ENCODE measurements at places on chromosomes 1 and 21.

- DNase-seq, result no peak
Observed at GRCh38 chr1:201518071-201518470, 11.1 kb upstream of the CSRP1 start.

DNA sequence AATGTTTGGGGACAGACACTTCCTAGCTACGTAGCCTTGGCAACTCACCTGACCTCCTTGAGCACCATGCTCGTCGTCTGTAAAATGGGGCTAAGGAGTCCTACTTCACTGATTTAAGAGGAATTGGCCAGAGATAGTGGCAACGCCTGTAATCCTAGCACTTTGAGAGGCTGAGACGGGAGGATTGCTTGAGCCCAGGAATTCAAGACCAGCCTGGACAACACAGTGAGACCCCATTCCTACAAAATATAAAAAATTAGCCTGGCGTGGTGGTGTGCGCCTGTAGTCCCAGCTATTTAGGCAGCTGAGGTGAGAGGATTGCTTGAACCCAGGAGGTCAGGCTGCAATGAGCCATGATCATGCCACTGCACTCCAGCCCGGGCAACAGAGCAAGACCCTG lies 4.5 kb downstream of the SYTL1 start:
- DNase-seq, result no peak

DNA sequence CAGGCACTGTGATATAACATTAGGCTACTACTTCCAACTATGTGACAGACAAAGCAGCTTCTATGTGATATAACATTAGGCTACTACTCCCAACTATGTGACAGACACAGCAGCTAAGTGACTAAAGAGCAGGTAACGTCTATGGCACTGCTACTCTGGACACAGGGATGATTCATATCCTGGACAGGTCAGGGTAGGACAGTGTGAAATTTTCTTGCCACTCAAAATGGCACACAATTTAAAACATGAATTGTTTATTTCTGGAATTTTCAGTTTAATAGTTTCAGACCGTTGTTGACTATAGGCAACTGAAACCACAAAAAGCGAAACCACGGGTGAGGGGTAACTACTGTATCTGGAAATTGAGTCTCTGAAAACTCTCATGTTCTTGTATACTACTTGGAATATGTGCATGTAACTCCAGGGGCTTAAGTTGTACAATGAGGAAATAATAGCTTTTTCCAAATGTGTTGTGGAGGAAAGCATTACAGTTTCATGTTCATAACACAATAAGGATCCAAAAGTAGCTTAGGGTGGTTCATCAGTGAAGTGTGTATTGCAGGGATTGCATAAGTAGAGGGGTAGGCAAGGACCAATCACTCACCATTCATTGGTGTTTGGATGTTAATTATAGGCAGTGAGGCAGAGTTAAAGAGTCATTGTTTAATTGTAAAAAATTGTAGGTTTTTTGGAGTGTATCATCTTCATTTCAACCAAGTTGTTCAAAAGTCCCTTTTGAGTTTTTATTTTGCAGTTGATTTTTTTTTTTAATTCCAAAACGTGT lies 5.3 kb downstream of the DTL start:
- peak; percentile 59 for DNase-seq

- DNase-seq, result no peak
Observed at GRCh38 chr1:56229186-56229585, 350.2 kb downstream of the PLPP3 start.

DNA sequence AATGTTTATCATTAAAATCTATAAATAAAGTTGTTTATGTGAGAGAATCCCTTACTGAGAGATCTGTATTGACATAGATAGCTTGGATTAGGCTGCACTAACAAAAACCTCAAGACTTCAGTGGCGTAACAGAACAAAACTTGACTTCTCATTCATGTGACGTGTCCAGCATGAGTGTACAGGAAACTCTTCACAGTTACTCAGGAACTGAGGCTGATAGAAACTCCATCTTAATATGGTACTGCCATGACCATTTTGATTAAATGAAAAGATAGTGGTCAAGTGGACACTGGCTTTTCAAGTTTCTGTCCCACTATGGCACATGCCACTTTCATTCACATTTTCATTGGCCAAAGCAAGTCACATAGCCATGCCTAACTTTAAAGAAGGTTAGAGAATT lies 3.7 kb downstream of the ST3GAL3 start:
- DNase-seq, result peak; percentile 67

- peak; percentile 17 for DNase-seq
Observed at GRCh38 chr1:26190373-26190987, at the start of gene CATSPER4. TSS of gene CATSPER4 (plus strand) at chr1:26190602. CDS start at chr1:26190628, 26 bp downstream.

DNA sequence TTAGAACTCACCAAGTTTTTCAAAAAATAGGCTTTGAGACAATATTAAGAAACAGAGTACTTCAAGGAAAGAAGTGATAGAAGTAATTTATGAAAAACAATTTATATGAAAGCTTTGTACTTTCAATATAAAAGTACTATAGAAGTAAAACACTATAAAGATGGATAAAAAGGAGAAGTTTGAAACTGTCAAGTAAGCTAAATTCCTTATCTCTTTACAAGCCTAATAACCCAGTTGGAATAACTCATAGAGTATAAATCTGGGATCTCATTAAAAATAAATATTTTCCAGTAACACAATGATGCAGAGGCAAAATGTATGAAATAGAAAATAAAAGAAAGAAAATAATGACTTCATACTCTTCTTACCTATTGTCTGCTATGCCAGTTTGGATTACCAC lies 232.5 kb downstream of the PDE4B start:
- DNase-seq, result no peak

DNA sequence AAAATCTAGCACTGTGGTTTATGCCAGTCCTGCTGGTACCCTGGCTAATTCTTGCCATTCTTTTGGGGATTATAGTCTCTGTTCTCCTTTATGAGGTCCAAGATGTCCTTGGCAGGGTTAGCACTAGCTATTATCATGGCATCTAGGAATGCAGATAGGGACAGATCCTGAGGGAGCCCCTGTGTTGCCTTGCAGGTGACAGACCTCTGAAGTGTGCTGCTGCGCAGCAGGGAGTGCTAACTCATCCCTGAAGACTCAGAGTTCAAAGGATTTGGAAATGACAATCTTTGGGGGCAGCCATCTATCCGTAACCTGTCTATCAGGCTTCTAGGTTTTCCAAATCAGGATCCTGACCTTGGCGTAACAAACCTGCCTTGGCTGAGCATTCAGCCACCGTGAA lies 16.3 kb downstream of the ZFYVE9 start:
- DNase-seq, result no peak

- DNase-seq, result no peak
Observed at GRCh38 chr1:97947695-97948094, 26.9 kb upstream of the DPYD start.

- no peak for DNase-seq
Observed at GRCh38 chr1:33332357-33332789, 11.5 kb upstream of the A3GALT2 start.

DNA sequence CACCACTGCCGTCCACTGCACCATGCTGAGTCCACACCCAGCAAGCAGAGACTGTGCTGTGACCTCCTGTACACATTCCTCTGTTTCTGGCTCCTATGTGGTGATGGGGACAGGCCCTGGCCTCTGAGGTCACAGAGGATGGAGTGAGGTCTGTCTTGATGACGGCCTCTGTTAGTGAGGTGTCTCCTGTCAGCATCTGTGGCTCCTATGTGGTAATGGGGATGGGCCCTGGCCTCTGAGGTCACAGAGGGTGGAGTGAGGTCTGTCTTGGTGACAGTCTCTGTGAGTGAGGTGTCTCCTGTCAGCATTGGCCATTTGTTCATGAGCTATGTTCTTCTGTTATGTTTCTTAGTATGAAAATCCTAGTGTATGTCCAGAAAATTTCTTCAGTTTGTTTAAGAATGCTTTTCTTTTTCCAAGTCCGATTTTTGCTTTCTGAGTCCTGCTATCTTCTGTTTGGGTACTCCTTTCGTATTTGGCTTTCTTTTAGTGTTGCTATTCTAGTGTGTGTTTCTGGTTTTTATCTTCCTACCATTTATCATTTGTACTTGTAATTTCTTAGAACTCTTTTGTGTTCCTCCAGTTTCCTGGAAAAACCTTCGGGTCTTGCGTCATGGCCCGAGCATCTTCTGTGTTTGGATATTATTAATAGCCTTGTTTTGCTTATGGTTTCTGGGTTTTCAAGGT lies 13.4 kb downstream of the SNAP47 start:
- DNase-seq, result no peak

DNA sequence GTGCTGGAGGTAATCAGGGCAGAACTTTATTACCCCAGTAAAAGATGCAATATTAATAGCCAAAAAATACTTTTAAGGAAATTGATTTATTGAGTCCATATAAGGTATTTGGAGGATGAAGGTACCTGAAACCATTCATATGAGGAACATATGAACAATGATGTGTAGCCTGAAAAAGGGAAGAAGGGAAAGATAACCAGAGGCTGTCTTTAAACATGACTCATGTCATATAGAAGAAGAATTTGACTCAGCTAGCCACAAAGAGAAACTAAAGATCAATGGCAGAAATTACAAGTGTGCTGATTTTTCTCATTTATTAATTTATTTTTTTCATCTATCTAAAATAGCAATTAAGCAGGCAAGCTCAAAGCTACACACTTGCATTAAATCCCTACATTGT lies 136.2 kb upstream of the DUSP10 start:
- DNase-seq, result no peak

- peak; percentile 74 for DNase-seq
Observed at GRCh38 chr1:183089025-183089639, 65.9 kb downstream of the LAMC1 start.

DNA sequence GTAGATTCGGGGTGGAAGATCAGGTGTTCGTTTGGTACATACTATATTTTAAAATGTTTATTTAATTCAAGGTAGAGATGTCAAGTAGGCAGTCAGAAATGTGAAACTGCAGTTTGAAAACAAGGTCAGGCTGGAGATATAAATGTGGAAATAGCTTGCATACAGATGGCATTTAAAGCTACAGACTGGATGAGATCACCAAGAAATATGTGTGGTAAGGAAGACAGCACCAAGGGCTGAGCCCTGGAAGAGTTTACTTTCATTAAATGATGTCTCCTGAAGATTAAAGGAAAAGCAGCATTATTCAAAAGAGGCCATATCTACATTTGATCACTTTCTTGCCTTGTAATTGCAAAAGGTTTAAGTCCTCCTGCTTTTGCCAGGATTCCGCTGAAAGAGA lies 271.3 kb downstream of the PTBP2 start:
- DNase-seq, result no peak

- DNase-seq, result peak; percentile 90
Observed at GRCh38 chr1:229514578-229515275, 6.6 kb upstream of the NUP133 start.

DNA sequence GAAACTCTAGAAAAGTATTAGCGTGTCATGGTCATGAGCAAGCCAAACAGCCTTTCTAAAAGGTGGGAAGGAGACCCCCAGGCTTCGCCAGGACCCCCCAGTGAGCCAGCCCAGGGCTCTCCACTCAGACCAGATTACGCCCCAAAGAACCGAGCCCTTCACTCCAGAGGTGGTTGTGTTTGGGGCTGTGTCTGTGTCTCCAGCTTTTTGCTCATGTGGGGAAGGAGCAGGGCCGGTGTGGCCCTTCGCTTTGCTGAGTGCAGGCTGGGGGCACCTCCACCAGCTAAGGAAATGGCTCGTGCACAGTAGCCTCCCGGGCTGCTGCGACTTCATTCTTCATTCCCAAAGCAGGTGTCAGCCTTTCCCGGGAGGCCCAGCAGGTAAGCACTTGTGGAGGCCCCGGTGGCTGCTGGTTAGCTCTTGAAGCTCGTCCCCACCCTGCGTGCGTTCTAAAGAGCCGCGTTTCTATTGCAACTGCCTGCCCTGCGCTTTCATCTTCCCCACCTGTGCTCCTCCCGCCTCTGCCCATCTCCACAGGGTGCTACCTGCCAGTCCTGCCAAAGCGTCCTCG lies 531 bp downstream of the TSPEAR start:
- DNase-seq, result peak; percentile 8

DNA sequence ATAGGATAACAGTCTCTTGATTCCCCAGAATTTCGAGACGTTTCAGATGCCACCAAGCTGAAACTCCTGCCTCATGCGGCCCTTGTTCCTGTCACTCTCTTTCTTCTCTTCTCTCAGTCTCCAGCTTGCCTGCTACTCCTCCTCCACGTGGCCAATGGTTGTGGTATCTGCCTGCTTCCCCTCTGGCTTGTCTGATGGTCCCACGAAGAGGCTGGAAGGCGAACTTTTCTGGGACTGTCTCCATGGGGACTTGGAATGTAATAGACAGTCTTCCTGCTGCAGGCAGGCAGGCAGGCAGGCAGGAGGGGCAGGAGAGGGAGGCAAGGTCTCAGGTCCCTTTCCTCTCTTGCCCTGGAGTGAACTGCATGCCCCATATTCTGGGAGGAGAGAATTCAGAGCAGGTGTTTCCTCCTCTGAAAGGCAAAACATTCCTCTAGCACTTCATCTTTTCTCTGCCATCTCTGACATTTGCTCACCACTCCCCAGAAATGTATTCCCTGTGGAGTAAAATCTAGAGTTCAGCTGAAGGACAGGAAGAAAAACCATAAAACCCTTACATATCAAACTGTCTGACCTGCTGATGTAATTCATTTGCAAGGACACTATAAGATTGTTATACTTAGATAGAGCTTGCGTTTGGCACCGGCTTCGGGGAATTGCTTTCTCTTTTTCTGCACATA lies 64.1 kb upstream of the GNG12 start:
- DNase-seq, result no peak

DNA sequence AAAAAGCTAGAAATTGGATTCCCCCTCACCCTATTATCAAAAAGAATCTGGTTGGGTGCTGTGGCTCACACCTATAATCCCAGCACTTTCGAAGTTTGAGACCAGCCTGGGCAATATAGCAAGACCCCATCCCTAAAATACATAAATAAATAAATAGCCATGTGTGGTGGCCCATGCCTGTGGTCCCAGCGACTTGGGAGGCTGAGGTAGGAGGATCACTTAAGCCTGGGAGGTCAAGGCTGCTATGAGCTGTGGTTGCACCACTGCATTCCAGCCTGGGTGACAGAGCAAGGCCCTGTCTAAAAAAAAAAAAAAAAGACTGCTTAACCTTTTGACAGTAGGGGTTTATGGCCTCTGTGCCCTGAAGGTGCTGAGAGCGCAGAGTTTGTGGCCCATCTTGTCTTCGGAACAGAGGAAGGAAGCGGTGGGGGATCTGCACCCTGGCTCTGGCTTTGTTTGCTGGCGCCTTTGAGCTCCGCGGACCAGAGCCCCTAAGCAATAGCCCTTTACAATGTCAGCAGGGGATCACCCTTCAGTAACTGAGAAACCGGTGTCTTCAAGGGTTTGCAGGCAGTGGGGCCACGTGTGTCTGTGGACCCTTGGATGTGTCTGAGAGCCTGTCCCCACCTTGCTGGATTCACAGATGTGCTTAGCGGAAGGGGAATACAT lies 22.1 kb downstream of the SLC2A7 start:
- no peak for DNase-seq

- no peak for DNase-seq
Observed at GRCh38 chr1:185008838-185009237, 34.5 kb upstream of the NIBAN1 start.

- DNase-seq, result no peak
Observed at GRCh38 chr1:186143481-186143880, 231.6 kb downstream of the TPR start.
